Fibroblast of upper back skin (primary cell): ENCODE measurements at places on chromosomes 11 and 22.
A peak's percentile ranks its signal among the peaks of the same experiment; 100 is the strongest.

DNA sequence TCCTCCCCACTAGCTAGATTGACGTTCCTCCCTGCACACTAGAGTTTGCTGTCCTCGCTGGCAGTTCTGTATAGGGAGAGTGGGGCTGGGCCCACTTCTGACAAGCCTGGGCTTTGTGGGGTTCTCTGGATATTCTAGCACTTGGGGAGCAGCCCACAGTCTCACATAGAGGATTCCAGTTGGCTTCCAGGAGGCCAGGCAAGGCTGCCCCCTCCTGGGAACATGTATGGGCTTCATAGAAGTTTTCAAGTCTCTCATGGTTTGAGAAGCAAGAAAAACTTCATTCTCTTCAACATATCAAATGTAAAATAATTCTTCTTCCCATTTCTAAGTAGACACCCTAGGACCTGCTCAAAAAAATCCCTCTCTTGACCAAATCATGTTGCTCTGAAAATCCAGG lies 87.5 kb downstream of the NAV2 start:
- no peak for DNase-seq

- DNase-seq: peak; percentile 98
These were observed 728.3 kb downstream of the METTL15 start for GRCh38 chr11:28836285-28837081.

DNA sequence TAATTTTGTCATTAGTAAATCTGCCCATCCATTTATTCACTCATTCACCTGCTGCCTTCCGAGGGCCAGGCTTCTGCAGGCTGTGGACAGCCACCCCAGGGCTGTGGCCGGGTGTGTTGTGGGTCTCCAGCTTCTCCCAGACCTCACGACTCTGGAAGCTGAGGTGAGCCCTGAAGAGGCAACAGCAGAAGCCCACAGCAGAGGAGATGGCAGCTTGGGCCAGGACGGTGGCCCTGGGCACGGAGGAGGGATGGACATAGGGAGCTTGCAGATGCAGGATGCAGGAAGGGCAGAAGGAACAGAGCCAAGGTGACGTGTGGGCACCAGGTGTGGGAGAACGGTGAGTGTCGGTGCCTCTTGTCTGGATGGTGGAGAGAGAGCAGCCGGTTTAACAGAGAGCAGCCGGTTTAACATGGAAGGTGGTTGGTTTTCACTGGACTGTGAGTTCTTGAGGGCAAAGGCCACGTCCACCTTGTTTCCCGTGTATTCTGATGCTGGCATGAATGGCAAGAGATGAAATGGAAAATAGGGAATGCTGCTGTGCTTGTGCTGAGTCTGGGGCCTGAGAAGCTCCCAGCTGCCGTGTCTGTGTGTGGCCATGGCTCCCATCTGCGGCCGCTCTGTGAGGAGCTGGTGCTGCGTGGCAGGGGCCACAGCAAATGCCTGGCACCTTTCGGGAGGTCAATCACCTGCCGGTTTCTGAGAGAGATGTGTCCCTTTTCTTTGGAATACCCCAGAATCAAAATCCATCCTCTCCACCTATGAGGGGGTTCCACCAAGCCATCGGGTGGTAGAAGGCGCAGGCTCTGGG lies 669.9 kb downstream of the BRD1 start:
- no peak for DNase-seq

GRCh38 chr22:49097171-49097925 lies 730.3 kb downstream of the BRD1 start:
- DNase-seq: no peak

- DNase-seq: no peak
These were observed 1155.5 kb upstream of the TENM4 start for GRCh38 chr11:80596291-80596810.

- no peak for DNase-seq
These were observed 29.8 kb upstream of the EED start for GRCh38 chr11:86214710-86215109.

GRCh38 chr11:57379732-57380131 lies 1.2 kb downstream of the PRG3 start:
- peak; percentile 11 for DNase-seq

DNA sequence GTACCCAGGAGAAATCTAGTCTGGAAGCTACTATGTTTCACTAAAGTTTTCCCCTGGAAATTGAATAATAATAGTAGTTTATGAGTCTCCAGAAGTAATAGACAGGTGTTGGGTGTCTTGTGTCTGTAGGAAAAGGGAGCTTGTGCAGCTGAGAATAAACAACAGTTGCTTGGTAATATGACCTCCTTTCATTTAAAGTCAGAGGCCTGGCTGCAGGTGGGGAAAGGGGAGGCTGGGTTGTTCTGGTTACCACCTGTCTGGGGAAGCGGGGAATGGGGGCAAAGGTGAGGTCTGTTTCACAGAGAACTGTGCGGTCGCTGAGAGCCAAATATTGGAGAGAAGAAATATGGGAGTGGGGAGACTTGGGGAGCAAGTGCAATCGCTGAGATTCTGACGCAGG lies 3.3 kb upstream of the GRAMD1B start:
- DNase-seq: no peak

GRCh38 chr11:128246364-128246801 lies 341.0 kb downstream of the ETS1 start:
- DNase-seq: peak; percentile 92

- DNase-seq: peak; percentile 72
These were observed 117.9 kb downstream of the ATG16L2 start for GRCh38 chr11:72932132-72932570.

DNA sequence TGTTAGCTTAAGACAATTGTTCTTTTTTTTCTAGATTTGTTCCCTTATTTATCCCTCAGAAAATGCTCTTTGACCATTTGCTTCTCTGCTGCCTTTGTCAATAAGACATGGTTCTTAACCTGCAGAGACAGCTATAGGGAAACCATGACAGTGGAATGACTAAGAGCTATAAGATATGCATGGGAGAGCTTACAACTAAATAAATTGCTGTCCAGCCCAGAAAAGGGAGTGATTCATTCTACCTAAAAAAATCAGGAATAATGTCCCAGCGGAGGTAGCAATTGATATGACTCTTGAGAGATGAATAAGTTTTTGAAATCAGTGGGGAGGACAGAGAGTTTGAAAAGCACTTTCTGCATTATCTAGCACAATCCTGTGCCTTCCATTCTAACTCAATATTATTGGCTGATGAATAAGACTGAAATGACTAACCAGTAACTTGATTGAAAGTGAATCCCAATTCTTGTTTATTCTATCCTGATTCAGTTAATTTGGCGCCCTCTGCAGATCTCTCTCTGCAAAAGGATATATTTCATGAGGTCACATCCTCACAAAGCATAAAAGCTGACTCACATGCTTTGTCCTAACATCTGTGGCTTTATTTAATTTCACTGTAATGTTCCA lies 680.5 kb upstream of the API5 start:
- DNase-seq: peak; percentile 62

DNA sequence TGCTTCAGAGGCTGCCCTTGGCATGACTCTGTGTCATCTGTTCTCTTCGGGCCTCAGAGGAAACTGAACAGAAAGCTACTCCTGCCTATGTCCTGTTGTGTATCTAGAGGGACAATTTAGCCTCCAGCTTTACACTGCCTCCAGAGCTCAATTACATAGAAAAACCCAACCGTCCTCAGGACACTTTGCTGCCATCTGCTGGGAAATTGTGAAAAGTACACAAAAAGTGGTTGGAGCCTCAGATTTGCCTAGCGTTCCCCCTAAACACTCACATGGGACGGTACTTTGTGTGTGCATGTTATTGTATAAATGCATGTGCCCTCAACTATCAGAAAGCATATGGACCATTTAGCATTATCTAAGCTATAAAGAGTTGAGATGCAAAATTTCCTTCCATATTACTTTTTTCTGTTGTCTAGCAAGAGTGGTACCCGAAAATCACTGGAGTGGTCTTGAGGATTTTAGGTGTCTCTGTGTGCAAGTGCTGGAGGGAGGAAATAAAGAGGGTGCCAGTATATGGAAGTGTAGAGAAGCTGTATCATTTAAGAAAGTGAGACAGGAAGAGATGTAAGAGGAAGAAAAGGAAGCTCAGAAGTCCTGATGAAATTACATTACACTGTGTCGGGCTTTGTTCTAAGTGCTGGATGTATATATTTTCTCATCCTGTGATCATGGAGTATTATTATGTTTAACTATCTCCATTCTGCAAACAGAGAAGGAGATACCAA lies 8.7 kb upstream of the MS4A4E start:
- DNase-seq: no peak

- DNase-seq: no peak
These were observed 1.1 kb upstream of the IGLL5 start for GRCh38 chr22:22886546-22886945.

- DNase-seq: no peak
These were observed 81.7 kb upstream of the NARS2 start for GRCh38 chr11:78656327-78656726.

GRCh38 chr22:31578171-31578570 lies 81.8 kb downstream of the SFI1 start:
- DNase-seq: no peak

DNA sequence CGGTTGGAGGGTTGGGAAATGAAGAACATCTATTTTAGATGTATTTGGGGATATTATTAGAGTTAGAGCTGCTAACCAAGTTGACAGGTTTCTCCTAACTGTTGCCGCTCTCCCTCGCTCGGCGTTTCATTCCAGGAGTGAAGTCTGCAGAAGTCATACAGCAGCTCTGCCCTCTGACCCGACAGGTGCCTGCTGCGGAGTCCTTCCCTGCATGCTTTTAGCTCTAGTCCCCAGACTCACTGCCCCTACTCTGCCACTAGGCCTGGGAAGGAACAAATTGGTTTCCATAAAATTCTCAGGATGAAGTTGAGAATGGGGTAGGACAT lies 124.9 kb downstream of the DBX1 start:
- DNase-seq: no peak

GRCh38 chr11:66001942-66002647 lies at the start of the genes BANF1 and EIF1AD:
Gene BANF1, plus strand, starts transcription at chr11:66002503. Its CDS starts 748 bp downstream, at chr11:66003251.
Gene EIF1AD, minus strand, starts transcription at chr11:66002157. Its CDS starts 1,768 bp downstream, at chr11:66000389.
- peak; percentile 95 for DNase-seq

DNA sequence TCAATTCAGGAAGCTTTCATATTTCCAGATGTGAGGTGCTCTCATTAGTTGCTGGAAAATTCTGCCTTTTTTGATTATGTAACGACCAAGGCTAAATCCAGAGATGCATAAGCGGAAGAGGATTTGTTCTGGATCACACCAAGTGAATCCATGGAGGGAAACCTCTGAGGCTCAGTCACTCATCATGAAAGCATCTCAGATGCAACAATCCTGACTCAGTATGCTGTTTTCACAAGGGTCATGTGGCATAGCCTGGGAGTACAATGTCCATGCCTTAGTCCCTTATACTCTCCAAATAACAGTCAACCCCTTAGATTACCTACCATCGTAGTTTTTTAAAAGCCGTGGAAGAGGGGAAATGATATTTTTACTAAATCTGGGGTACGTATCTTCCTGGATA lies 445.6 kb downstream of the NTM start:
- peak; percentile 13 for DNase-seq

DNA sequence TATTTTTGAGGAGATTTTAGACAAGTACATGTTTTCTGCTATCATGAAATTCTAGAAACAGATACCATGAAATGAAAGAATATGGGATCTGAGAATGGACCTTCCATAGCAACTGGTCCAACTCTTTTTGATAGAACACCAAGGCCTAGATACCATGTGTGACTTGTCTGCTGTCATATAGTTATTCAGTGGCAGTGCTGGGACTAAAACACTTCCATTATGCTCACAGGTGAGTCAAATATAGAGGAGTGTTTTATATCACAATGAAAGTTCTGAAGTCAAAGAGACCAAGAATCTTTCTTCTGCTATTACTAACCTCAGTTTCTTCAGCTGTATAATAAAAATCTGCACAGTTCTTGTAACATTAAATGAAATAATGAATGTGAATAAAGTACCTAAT lies 276.9 kb downstream of the DCDC1 start:
- no peak for DNase-seq

- peak; percentile 94 for DNase-seq
These were observed 340.1 kb downstream of the MN1 start for GRCh38 chr22:27461470-27461869.

- DNase-seq: no peak
These were observed at the start of gene PRR33 for GRCh38 chr11:1891831-1892115. Gene PRR33, minus strand, starts transcription at chr11:1891895. Its CDS starts 1,311 bp downstream, at chr11:1890584.

- DNase-seq: peak; percentile 89
These were observed 226.9 kb downstream of the SNX19 start for GRCh38 chr11:130689222-130689908.

GRCh38 chr11:129377739-129378138 lies 2.1 kb downstream of the BARX2 start:
- DNase-seq: no peak

DNA sequence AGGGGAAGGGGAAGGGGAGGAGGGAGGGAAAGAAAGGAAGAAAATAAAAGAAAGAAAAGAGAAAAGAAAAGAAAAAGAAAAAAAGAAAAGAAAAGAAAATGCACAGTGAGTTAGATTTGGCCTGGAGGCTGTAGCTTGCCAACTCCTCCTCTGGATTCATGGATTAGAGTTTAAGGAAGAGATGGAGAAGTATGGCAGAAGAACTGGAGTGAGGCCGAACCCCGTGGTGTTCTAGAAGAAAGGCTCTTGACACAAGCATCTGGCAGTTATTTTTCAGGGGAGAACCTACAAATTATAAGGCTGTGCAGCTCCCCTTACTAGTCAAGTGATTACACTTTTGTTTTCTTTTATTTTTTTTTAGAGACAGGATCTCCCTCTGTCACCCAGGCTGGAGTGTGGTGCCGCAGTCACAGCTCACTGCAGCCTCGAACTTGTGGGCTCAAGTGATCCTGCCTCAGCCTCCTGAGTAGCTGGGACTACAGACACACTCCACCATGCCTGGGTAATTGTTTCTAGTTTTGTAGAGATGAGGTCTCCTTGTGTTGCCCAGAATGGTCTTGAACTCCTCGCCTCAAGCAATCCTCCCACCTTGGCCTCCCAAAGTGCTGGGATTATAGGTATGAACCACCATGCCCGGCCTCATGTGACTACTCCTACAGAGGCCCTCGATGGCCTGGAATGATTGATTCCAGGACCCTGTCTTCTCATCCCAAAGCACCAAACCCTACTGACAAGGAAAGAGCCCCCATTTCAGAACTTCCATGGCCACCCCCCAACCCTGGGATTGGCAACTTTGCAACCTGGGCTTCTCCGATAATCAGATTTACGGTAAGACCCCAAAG lies 19.5 kb downstream of the ZNF74 start:
- DNase-seq: no peak

DNA sequence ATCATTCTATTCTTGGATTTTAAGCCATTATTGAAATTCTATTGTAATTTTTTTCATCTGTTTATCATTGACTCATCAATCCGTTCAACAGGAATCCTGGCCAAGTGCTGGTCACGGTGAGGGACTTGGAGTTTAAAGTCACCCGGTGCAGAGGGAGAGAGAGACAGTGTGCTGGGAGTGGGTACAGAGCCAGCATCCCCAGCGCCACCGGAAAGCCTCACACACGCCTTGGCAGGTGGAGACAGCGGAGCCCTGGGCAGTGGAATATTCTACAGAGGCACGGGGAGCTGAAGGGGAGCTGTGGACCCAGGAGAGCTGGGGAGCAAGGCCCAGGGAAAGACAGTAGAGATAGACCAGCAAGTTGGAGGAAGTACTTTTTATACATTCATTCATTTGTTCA lies 787.6 kb downstream of the BRD1 start:
- DNase-seq: no peak

GRCh38 chr11:73760135-73760678 lies 667 bp downstream of the RAB6A start:
- peak; percentile 21 for DNase-seq

GRCh38 chr11:45322111-45322705 lies 36.1 kb upstream of the SYT13 start:
- no peak for DNase-seq

GRCh38 chr11:66081505-66081904 lies 11.4 kb downstream of the PACS1 start:
- no peak for DNase-seq
